ENCODE measurements at places on chromosomes 7 and 10.

DNA sequence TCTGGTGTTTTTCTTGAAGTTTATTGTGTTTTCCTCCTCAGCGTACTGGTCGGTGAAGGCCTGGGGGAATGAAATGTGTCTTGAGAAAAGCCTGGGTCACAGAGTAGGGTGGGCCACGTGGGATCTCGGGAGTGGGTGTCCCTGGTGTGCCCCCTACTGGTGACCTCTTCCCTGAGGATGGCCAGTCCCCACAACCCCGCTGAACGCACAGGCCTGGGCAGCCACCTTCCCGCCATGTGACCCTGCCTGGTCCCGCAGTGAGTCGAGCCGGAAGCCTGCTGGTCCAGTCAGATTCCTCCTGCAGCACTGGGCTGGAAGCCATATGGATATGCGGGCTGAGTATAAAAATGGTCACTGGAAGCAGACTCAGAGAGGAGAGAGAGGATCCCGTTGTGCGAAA lies 52.9 kb upstream of the GNA12 start:
- DNase-seq = no peak

GRCh38 chr10:101230183-101230917 lies 1.1 kb upstream of the LBX1 start:
- no peak for DNase-seq

- DNase-seq = no peak
Measured at GRCh38 chr7:71594736-71595135, 462.8 kb downstream of the GALNT17 start.

DNA sequence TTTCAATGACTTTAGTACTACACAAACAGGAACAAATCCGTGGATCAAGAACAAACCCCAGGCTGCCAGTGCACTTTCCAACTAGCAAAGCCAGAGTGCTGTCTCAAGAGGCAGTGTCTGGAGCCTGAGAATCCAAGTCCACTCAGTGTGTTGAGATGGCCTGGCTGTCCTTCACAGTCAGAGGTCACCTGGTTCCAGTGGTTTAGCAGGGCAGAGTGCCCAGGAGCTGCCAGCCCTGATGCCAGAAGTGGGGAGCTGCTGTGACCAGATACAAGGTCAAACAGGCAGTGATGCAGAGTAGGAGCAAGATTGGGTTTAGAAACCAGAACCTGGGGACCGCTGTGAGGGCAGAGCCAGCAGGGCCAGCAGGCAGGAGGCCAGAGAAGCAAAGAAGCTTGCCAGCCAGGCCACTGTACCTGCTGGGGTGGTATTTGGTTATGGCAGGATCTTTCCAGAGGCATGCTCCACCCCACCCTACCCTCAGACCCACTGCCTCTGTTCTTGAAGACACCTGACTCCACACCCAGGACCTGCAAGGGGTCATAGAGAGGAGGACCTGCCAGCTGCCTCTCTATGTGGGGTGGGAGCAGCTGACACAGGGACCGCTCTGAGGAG lies 35.6 kb upstream of the C10orf90 start:
- DNase-seq = no peak

- no peak for DNase-seq
Measured at GRCh38 chr10:35639728-35640401, 2.2 kb downstream of the FZD8 start.

- DNase-seq = no peak
Measured at GRCh38 chr10:23359692-23360380, 15.2 kb upstream of the C10orf67 start.

DNA sequence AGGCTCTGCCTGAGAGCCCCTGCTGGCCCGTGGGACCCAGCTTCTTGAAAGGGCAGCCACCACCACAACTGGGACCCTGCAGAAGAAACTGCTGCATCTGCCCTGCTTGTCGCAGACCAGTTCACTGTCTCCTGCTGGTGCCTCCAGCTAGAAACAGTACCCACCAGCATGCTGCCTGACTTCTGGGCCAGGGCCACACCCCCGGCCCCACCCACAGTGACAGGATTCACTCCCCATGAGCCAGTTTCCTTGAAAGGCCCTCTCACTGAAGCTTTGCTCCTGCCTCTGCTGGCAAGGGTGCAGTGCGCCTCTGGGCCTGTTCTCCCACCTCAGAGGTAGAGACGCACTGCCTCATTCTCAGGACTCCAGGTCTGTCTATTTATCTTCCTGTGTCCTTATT lies 32.4 kb downstream of the ANXA11 start:
- no peak for DNase-seq

GRCh38 chr10:1774796-1775195 lies 37.5 kb upstream of the ADARB2 start:
- DNase-seq = no peak

- DNase-seq = no peak
Measured at GRCh38 chr10:110912374-110912773, 6.6 kb downstream of the BBIP1 start.

GRCh38 chr7:42688056-42688371 lies 223.9 kb downstream of the C7orf25 start:
- no peak for DNase-seq

DNA sequence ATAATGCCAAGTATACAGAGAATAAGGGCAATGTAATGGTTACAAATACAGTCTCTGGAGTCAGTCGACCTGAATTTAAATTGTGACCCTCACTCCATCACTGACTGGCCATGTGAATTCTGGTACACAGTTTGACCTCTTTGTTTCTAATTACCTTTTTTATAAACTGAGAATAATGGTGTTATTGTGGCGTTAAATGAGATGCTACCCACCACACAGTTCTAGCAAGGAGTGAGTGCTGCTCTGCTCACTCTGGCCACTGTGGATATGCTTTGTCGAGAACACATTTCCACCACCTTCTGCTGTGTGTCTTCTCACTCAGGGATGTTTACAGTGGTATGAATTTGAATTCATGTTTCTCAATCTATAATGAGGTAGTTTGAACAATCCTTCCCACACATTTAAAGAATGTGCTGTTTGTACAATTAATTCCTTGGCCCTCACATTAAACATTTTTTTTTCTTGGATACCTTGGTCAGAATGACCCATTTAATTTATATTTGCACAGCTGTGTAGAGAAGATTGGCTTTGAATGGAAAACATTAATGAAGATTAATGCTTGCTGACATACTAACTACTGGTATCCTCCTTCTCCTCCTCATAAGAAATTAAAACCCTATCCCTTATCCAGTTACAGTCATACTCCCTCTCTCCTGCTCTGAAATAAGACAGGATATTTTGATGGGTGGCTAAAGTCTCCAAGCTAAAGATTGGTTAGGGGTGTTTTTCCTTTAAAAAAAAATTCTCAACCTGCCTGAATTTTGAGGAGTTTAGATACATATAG lies 42.4 kb downstream of the PLCE1 start:
- DNase-seq = no peak

- DNase-seq = no peak
Measured at GRCh38 chr7:116836048-116836447, 26.3 kb upstream of the CAPZA2 start.

DNA sequence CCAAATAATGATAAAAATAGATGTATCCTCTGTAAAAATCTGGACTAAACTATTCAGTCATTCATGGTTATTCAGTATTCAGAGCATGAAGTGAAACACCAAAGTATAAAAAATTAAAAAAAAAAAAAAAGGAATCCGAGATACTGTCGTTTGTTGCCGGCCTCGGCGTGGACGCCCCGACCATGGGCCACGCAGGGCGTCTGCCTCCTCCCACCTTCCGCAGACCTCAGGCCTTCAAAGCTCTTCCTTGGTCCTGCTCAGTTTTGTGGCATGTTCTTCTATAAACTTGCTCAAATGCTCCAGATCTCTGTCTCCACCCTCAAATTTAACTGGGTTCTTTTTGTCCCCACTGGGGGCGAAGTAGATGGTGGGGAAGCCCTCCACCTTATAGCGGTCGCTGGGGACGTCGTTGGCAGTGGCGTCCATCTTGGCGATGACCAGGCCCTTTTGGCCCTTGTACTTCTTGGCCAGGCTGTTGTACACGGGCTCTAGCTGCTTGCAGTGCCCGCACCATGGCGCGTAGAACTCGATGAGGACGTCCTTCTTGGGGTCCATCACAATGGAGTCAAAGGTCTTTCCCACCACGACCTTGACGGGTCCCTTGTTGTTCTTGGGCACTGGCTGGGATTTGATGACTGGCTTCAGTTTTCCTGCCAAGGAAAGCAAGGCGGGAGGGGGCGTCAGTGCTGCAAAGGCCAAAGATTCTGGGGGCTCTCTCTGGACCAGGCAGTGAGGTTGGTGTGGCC lies 24.6 kb downstream of the PDIA4 start:
- no peak for DNase-seq

- no peak for DNase-seq
Measured at GRCh38 chr7:6162331-6162620, 110.1 kb downstream of the CYTH3 start.

- no peak for DNase-seq
Measured at GRCh38 chr7:92699966-92700514, 109.8 kb upstream of the FAM133B start.

- no peak for DNase-seq
Measured at GRCh38 chr7:46844486-46844885, 737.4 kb downstream of the TNS3 start.

DNA sequence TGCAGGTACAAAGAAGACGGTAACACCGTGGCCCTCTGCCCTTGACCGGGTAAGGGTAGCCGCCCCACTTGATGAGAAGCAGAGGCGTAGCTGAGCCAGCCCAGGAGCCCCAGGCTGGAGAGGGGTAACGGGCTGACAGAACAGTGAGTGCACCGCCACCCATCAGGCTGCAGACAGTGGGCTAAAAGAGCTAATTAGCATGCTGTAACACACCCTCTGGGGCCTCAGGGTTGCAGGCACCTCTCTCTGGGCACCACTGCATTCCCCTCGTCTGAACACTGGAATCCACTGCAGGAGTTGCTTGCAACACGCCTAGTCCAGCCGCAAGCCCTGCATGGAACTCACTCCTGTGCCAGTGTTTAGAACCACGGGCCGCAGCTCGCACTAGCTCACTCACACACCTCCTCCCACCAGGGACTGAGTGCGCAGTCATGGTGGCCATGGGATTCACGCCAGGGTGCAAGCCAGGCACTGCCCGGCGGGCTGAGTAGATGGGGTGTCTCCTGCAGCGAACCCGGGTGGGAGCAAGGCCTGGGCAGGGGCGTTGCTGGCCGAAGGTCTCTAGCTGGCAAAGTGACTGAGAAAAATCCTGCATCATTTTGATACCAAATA lies 36.1 kb downstream of the AGMO start:
- DNase-seq = no peak

- no peak for DNase-seq
Measured at GRCh38 chr7:4279216-4279615, 402.9 kb upstream of the FOXK1 start.

GRCh38 chr7:128215739-128216138 lies 25.3 kb upstream of the LEP start:
- no peak for DNase-seq

- no peak for DNase-seq
Measured at GRCh38 chr7:43619213-43620012, 36.5 kb downstream of the STK17A start.

- DNase-seq = no peak
Measured at GRCh38 chr7:158407581-158408317, 179.9 kb downstream of the PTPRN2 start.

GRCh38 chr7:148763622-148764021 lies 64.9 kb downstream of the CUL1 start:
- DNase-seq = no peak

DNA sequence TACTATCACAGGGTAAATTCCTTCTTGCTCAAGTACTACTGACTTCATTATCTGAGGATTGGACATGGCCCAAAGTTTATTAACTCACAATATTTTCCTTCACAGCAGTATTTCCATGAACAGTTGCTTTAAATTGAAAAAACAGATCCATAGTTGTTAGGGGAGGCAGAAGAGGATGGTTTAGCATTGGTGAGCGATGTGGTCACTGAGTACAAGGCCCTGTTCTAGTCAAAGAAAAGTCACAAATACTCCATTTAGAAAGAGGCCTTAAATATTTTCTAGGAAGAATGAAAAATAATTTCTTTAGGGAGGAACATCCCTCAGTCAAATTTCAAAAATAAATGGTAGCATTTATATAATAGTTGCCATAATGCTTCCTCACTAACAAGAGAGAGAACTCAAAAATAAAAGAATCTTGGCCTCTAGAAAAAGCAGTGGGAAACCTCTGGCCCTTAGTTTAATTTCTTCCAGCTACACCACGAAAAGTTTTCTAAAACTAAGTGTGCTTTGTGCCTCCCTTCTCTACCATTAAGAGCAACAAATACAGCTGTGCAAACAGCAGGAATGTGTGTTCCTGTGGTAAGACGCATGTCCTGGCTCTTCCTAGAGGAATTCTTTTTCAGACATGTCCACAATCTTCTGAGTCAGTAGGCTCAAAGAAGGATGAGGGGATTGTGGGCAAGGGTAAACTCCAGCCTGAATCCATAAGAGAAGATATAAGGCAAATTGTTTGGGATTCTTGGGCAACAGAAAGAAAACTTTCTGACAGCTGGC lies 105.7 kb downstream of the HOXA1 start:
- DNase-seq = no peak

- DNase-seq = no peak
Measured at GRCh38 chr7:72316148-72316547, 96.0 kb downstream of the CALN1 start.

All from CD4-positive, alpha-beta T cell treated with Interleukin-4 for 4 hours (primary cell).